ENCODE measurements at places on chromosomes 3 and 15.

GRCh38 chr3:120908030-120908794 is at the start of gene STXBP5L:
Gene STXBP5L, plus strand, starts transcription at chr3:120908205. Its CDS starts 1,374 bp downstream, at chr3:120909579.
- DNase-seq = no peak

GRCh38 chr3:176055836-176056235 is 1141.4 kb downstream of the TBL1XR1 start:
- no peak for DNase-seq

- DNase-seq = peak; percentile 81
Observed at GRCh38 chr3:12194209-12194608, 35.5 kb upstream of the TIMP4 start.

- no peak for DNase-seq
Observed at GRCh38 chr3:100902572-100902971, 90.6 kb downstream of the ABI3BP start.

DNA sequence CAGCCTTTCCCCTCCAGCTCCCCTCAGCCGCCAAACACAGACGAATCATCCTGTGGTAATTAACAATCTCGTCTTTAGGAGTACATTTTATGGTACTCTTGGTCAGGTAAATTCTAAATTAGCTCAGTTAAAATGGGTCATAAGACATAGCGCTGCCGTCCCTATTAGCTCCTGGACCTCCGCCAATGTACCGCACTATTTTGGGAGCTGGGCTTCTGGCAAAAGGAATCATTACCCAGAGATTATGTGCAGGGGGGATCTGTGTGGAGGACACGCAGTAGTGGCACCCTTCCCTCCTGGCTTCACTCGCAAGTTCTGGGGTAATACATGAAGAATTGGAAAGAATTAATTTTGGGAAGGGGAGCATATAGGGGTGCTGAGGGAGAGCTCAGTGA is 68.6 kb upstream of the ONECUT1 start:
- no peak for DNase-seq

DNA sequence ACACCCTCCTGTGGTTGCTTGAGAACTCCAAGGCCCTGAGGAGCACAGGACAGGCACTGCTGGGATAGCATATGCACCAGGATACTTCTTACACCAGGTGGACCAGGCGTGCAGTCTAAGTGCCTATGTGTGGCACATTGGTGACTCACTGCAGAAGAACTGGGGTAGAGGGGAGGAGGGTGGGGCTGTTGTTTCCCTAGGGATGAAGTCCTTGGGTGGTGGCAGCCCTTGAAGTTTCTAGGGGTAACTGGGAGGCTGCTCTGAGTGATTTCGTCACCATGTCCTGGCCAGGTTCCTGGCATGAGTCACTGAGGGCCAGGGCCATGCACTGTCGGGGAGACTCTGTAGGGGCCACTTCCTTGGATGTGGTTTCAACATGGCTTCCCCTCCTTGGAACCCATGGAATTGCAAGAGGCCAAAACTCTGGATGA is 15.9 kb downstream of the MYZAP start:
- no peak for DNase-seq

DNA sequence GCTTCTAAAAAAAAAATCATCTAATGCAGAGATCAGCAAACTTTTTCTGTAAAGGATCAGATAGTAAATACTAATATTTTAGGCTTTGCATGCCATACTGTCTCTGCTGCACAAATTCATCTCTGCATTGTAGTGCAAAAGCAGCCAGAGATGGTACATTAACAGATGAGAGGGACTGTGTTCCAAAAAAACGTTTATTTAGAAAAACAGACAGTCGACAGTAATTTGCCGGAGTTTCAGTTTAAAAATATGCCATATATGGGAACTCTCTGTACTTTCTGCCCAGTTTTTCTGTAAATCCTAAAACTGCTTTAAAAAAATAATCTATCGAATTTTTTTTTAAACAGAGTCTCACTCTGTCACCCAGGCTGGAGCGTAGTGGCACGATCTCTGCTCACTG is 14.3 kb downstream of the MINDY2 start:
- DNase-seq = no peak

DNA sequence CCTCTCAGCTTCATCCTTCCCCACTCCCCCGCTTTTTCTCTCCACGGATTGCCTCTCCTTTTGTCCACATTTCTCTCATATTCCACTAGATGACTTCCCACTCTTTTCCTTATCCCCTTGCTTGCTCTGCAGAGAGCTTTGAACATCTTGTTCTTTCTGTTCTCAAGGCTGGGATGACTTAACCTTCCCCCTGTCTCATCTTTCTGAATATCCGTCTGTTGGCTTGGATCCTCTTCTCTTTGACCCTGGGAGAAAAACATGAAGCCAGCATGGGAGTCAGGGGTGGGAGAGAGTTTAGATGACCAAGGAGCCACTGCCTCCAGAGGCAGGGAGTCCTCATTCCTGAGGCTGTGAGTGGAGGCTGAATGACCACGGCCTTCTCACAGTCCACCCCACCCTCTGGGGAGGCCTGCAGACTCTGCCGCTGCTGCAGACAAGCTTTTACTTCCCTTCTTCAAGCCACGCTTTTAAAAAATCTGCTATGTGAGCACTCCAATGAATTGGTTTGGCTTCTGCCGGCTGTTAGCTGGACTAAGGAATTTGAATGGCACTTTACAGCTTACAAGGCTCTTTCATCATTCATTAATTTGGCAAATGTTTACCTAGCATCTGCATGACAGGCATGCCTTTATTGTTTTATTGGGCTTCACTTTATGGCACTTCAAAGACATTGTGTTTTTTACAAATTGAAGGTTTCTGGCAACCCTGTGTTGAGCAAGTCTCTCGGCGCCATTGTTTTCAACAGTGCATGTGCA is 111.6 kb upstream of the SLC6A6 start:
- DNase-seq = no peak

DNA sequence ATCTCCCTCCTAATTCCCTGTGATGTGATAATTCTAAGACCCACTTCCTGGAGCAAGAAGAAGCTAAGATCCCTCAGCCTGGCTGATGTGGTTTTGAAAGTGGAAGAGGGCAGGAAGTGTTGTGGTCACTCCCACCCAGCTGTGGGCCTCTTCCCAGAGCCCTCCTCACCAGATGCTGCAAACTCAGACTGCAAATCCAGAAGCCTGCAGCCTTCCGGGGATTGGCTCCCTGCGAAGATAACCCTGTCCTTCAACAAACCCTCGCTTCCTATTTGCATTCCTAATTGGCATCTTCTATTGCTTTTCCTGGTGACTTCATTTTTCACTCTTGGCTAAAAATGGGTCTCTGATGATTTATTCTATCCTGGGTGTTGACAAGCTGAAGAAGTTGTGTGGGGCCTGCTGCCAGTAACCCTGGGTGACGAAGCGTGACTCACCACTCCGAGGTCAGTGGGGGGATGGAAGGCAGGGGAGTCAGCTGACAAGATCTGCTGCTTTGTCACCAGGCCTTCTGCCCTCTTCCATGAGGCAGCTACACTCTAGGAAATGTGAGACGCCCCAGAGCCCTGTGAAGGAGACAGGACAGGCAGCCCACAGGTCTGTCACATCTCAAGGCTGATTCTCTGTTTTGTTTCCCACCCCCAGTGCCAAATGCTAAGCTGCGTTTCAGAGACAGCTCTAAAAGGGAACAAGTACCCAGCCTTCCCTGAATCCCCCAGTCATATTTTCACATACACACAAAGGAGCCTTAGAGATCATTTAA is 99.7 kb upstream of the LIPC start:
- peak; percentile 82 for DNase-seq

DNA sequence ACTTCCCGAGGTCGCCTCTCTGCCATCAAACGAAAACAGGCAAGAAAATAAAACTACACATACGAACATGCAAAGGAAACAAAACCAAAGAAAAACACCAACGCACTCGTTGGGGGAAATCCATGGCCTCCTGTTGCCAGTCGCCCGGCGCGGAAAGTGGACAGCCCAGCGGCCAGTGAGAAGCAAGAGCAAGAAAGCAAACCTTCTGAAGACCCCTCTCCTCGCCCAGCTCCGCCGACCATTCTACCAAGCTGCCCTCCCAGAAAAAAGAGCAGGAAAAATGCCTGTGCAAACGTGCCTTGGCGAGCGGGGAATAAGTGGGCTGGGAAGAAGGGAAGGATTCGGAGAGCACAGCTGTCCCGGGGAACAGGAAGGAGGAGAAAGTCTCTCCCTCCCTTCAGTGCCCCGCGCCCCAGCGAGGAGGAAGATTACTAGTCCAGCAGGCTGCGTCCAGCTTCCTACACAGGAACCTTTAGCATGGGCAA is 802 bp upstream of the NECTIN3 start:
- DNase-seq = no peak

DNA sequence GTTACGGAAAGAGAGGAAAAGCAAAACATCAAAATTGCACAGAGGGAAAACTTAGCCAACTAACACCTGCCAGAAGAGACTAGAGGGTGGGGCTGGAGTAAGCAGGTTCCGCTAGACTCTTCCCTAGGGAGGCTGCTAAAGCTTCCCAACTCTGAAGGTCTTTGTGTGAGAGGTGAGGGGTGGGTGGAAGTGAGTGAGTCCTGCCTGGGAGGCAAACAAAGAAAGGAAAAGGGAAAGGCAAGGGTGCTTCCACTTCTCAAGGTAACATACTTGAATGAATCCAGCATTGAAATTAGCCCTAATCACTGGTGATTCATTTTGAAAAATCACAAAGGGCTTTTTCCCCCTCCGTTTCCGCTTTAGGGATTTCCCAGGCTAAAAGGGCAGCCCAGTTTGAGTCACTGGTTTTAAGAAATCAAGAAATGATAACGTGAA is 220.5 kb upstream of the ADAMTS9 start:
- DNase-seq = no peak

- DNase-seq = no peak
Observed at GRCh38 chr3:164467007-164467406, 611.3 kb downstream of the SI start.

GRCh38 chr3:78812166-78812565 is 955.6 kb downstream of the ROBO1 start:
- DNase-seq = no peak

DNA sequence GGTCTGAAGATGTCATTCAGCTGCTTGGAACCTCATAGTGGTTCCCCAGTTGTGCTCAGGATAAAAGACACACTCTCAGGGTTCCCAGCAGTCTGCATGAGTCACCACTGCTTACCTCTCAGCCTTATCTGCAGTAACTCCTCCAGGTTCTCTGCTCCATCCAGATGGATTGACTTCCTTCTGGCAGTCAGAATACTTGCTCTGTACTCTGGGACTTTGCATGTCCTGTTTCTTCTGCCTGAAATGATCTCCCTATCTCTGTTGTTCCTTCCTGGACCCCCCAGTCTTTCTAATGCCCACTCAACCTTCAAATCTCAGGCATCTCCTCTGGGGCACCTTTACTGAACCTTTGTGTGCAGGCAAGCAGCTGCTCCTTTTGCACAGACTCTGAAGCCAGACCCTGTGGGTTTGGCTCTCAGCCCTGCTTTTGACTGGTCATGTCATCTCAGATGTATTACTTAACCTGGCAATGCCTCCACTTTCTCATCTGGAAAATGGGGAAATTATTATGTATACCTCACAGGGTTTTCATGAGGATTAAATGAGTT is 38.4 kb downstream of the ITPR1 start:
- no peak for DNase-seq

DNA sequence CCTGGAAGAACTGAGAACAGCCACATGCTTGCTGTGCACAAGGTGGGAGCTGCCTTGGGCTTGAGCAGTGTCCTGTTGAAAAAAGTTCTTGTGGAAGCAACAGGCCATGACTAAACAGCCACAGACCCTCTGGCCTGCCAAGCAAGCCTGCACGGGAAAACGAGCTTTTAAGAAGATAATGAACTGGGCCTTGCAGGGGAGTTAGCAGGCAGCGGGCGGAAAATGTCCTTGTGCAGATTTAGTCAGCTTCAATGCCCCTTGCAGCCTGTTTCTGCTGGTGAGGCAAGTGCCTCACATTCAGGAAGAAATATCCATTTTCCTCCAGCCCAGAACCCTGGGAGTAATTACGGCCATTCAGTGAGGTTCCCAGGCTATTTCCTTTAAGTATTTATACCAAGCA is 126.2 kb upstream of the KLHL25 start:
- no peak for DNase-seq

GRCh38 chr15:50017522-50017921 is 101.5 kb downstream of the ATP8B4 start:
- no peak for DNase-seq
